ENCODE measurements at places on chromosomes 6 and 20. TPM values are rescaled to one million over a fixed set of nuclear protein-coding genes. Genes with fewer than 3 reads are reported as not detected.

Gene KIZ
- 17.2 TPM for total RNA-seq

DNA sequence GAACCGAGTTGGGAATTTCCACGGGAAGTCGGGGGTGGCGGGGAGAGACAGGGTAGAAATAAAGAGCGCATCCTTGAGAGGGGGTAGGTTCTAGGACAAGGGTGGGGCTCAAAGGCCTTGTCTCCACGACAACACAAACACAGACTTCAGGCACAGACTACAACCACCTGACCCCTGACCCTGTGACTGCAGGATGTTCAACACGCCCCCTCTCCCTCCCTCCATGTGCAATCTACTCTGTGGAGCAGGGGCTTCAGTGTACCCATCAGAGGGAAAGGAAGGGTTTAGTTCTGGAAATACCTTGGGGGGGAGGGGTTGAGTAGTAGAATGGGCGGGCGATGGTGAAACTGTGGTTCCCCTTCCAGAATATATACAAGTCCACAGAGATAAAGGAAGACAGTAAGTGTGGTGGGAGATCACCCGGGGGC is 651 bp upstream of the TAPBP start:
- DNase-seq: peak; percentile 41

DNA sequence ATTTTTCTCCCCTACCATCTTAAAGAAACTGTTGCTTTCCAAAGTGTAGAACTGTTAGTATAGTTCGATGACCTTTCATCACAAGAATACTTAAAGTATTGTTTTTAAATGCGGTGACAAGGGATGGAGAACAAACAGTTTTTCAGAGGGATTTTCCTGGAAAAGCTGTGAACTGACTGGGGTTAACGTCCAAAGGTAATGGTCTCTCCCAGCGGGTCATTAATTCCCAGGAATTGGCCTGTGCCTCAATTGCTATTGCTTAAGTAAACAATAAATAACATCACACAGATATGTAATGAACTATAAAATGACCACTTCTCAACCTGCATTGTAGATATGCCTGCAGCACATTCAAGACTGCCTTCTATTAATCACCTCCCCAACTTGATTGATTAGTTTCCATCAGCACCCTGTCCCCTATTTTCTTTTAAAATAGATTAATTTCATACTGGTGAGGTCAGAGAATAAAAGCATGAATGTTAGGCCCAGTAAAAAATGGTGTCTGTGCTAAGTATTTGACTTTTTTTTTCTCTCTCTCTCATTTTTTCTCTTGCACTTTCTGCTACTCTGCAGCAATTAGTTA is 268.2 kb downstream of the SAMD5 start:
- DNase-seq: no peak

GRCh38 chr6:100880149-100880852 is 828 bp downstream of the ASCC3 start:
- peak; percentile 42 for DNase-seq

DNA sequence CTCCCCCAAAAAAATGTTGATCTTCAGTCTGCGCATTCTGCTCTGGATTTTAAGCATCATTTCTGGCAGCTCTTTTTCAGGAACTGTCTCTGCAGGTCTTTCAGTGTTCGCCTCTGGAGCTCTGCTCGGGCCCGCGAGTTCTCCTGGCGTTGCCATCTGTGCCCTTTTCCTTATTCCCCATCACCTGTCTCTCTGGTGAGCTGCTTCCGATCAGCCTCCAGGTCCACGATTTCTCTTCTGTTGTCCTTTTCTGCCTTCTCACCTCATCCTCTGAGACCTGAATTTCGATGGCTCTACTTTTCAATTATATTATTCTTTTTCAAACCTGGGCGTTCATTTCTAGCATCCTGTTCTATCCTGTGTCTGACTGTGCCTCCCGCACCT is 590 bp upstream of the MAP1LC3A start:
- DNase-seq: no peak

Measured in PC-9 (cell line).